ENCODE measurements at places on chromosomes 11 and 22.

- DNase-seq, result no peak
These were observed 33.6 kb downstream of the GALNT18 start for GRCh38 chr11:11588243-11588642.

DNA sequence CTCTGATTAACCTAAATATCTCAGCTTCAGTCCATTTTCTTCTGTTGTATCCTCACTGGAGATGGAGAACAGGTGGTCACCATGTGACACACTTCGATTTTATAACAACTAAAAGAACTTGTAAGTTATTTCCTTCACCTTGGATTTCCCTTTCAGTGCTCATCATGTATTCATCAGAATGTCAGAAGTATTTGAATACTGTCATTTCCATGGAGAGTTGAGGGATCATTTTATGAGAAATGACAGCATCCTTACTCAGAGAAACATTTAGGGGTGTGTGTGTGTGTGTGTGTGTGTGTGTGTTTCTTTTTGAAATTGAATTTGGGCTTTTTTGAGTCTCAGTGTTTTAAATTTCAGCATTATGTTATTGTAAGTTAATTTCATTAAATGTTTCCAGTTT lies 205.8 kb downstream of the ARHGAP42 start:
- no peak for DNase-seq

GRCh38 chr11:2219318-2220017 lies 47.9 kb upstream of the TH start:
- DNase-seq, result no peak

- DNase-seq, result no peak
These were observed 822 bp downstream of the MARK2 start for GRCh38 chr11:63839508-63840355.

GRCh38 chr11:57458410-57459163 lies 1.7 kb upstream of the RTN4RL2 start:
- DNase-seq, result no peak

GRCh38 chr11:36372101-36372771 lies 76.1 kb downstream of the PRR5L start:
- no peak for DNase-seq

- no peak for DNase-seq
These were observed 45.3 kb downstream of the CADM1 start for GRCh38 chr11:115458877-115459276.

DNA sequence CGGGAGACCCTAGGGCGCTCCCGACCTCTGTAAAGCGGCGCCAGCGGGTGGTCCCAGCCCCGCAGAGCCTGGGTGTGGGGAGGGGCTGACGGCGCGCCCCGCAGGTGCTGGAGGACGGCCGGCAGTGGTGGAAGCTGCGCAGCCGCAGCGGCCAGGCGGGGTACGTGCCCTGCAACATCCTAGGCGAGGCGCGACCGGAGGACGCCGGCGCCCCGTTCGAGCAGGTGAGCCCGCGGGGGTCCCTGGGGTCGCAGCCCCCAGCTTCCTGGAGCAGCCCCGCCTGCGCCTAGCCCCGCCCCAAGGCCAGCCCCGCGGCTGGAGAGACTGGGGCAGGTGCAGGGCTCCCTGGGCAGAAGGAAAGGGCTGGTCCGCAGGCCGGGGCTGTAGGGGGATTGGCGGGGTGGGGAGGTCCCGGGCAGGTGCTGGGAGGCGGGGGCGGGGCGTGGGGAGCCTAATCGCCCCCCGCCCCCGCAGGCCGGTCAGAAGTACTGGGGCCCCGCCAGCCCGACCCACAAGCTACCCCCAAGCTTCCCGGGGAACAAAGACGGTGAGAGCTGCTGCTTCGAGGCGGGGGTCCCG lies 19.7 kb downstream of the EPS8L2 start:
- no peak for DNase-seq

- DNase-seq, result no peak
These were observed 150.2 kb upstream of the B3GAT1 start for GRCh38 chr11:134562196-134562595.

- no peak for DNase-seq
These were observed 52.8 kb downstream of the SCGB1A1 start for GRCh38 chr11:62471603-62472002.

Data from Panc1 (cell line).